Inflammatory macrophage treated with lipopolysaccharide for 1 hour (primary cell): ENCODE measurements at places on chromosomes 16 and 17.

- no peak for DNase-seq
Measured at GRCh38 chr17:61155590-61156237, 243.9 kb upstream of the TBX2 start.

GRCh38 chr16:72210555-72210954 lies 38.6 kb upstream of the PMFBP1 start:
- DNase-seq: peak; percentile 68

GRCh38 chr17:42530952-42531454 lies 5.0 kb upstream of the NAGLU start:
- no peak for DNase-seq

DNA sequence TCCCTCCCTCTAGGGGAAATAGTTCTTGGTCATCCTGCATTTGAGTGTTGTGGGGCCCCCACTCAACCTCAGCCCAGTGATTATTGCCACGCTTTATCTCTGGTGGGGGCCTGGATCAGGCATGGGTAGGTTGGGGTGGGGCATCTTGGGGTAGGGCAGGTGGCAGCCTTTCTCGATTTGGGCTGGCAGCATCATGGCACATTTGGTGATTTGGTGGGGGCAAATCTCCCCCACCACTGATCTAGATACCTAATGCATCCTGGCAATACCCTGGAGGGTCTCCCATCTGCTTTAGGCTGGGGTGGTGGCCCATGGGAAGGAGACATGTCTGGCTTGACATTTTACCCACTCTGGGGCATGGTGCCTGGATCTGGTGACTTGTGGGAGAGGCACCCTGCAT lies 40.2 kb downstream of the NLRP1 start:
- DNase-seq: no peak

- DNase-seq: no peak
Measured at GRCh38 chr16:3819746-3820724, 60.5 kb downstream of the CREBBP start.

DNA sequence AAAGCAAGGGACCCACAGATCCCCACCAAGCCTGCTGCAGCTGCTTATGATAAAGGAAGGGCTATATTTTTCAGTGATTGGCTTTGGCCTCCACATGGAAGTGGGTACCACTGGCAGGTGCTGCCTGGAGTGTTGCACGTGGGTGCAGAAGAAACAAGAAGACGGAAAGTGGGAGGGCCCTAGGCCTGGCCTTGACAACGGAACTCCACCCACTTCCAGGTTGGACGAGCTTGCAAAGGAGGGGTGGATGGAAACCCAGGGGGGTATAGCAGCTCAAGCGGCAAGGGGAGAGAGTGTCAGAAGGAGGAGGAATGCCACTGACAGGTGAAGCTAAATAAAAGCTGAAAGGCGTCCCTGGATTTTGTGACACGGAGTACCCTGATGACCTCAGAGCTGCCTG lies 20.3 kb downstream of the TRIM25 start:
- no peak for DNase-seq

DNA sequence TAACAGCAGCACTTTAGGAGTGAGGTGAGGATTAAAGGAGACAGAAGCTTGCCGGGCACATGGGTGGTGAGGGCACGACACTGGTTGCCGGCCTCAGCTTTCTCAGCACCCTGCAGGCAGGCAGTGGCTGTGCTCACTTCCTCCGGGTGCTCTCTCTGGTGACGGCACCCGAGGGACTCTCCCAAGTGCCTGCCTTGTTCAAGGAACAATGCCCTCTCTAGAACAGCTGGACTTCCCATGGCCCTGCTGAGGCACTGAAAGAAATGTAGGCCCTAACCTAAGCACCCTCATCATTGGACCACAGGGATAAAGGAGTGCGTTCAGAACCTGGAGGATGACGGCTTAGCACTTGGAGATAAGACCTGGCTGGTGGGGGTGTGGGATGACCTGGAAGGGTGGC lies 72.7 kb downstream of the N4BP1 start:
- peak; percentile 91 for DNase-seq

GRCh38 chr16:70692130-70692872 lies 6.4 kb upstream of the MTSS2 start:
- DNase-seq: no peak

DNA sequence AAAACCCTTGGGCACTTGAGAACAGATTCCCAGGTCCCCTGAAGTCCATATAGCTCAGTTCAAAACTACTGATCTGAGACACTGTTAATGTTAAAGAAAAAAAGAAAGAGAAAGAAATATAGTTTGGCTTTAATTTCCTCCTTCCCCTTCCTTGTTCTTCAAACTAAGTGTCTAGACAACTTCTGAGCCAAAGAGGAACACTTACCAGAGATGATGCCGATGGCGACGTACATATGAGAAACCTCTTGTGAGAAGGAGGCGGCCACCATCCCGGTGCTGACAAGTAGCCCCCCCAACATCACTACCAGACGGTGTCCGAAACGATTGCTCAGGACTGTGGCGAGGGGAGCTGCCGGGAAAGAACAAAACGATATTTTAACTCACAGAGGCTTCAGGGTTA lies 17.2 kb downstream of the SLC16A6 start:
- DNase-seq: no peak

DNA sequence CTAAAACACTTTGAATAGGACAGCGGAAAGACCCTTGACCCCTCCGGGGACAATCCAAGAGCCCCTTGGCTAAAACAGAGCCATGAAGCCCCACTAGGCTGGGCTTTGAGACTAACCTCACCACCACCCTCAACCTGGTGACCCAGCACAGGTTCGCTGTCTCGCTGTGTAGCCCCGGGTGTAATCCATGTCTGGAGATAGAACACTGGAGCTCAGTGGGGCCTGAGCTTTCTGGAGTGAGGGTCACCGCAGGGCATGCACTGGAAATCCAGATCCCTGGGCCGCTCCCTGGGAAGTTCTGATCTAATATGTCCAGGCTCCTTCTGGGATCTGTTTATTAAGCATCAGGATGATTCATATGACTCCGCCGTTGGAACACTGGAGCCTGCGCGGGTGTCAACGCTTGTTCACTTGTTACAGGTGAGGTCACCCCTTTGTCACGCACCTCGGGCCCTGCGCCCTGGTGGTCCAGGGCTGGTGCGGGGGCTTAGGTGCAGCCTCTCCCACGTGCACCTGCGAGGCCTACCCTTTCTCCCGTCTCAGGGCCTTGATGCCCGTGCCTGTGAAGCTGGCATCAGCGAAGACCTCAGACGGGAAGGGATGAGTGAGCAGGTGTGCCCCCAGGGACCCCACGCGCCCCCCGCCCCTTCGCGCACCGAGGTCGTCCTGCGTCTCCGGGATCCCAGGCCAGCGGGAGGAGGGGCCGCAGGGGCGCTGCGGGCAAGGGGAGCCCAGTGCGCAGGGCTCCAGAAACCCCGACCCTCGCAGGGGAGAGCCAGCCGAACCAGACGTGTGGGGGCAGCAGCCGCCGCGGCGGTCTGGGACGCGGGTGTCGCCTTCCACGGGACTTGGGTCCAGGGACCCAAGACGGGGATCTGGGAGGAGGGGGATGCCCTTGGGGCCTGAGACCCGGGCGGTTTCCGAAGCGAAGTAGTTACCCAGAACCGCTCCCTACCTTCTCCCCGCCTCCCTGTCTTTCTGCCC lies 224.1 kb upstream of the FOXF1 start:
- no peak for DNase-seq

GRCh38 chr17:28492352-28493310 lies 13.5 kb upstream of the FOXN1 start:
- DNase-seq: no peak

DNA sequence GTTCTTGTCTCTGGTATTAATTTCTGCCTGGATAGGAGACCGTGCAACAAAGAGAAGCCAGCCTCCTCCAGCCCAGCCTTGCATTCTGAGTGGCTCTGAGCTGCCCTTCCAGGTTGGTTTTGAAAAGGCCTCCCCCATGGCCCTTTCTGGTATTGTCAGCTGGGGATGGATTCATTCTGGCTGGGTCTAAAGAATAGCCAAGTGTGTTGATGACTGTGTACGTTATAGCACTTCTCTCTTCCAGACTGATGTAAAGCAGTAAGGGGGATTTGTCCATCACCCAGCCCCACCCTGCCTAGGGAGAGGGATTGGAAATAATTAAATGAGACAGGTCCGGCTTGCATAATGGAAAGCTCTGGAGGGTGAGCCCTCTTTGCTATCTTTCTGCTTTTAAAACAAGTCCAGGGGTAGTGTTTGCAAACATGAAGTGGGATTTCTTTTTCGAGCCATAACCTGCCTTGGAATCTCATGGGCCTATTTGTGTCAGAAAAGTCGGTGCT lies 146.4 kb downstream of the MSI2 start:
- DNase-seq: no peak

DNA sequence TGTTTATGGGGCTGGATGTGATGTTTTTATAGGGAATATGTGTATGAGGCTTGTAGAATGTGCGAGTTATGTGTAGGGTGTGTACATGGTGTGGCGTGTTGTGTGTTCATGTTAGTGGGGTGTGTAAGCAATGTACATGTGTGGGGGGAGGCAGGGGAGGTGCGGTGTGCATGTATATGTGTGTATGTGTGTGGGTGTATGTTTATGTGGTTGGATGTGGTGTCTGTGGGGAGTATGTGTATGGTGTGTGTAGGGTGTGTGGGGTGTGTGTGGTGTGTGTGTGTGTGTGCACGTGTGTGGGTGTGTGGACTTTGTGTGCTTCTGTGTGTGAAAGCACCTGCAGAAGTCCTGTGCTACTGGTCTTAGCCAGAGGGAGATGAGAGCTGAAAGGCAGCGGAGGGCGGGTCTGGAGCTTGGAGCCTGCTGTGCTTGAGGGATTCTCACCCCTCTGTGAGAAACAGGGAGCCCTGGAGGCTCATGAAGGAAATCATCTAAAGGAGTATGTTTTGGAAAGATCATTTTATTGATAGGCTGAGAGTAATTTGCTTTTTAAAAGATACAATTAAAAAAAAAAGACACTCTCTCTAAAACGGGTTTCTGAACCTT lies 222.7 kb downstream of the HS3ST4 start:
- no peak for DNase-seq

GRCh38 chr17:72840019-72840418 lies 252.5 kb downstream of the SLC39A11 start:
- DNase-seq: no peak

DNA sequence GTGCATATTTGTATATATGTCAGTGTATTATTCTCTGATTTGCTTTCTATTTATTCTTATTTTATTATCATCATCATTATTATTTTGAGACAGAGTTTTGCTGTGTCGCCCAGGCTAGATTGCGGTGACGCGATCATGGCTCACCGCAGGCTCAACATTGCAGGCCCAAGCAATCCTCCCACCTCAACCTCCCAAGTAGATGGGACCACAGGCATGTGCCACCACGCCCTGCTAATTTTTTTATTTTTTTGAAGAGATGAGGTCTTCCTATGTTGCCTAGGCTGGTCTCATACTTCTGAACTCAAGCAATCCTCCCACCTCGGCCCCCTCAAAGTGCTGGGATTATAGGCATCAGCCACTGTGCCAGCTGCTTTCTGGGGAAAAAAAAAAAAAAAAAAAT lies 8.4 kb upstream of the ARHGAP17 start:
- no peak for DNase-seq

GRCh38 chr16:89407925-89408300 lies 82.4 kb downstream of the ANKRD11 start:
- no peak for DNase-seq

DNA sequence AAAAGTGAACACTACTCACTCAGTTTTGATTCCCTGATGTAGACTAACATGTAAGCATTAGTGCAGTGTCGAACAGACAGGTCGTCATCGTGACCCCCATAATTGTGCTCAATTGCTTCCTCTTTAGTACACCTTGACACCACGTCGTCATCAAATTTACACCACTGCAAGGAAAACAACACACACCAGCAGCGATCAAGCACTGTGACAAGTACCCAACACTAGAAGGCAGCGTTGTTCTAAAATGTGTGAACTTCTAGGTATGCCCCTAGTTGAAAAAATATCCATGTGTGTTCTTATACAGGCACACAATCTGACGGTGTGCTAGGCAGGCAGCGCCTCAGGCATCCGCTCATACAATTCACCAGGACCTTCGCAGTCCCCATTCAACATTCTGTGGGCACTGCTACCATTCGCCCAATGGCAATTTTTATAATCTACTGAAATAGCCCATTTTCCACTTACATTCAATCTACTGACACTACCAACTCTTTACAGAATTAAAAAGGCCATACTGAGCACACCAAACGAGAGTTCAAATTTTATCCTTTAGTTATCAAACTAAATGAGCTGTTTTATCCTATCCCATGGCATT lies 23.1 kb downstream of the LITAFD start:
- DNase-seq: no peak

DNA sequence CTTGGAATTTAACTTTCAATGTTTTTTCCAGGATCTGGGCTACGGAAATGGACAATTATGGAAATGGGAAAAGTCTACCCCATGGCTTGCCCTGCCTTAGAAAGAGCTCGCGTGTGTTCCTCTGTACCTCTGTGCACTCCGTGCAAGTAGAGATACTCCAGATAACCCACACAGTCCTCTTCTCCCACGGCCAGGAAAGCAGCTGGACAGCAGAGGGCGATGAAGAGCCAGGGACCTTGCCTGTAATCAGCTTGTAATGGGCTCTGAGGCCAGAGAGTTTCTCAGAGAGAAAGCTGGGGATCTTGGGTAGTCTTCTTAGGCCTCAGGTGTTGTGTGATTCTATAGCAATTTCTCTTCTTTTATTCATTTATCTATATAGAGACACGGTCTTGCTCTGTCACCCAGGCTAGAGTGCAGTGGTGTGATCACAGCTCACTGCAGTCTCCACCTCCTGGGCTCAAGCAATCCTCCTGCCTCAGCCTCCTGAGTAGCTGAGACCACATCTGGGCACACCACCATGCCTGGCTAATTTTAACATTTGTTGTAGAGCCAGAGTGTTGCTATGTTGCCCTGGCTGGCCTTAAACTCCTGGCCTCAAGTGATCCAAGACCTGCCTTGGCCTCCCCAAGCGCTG lies 2.4 kb upstream of the SOCS7 start:
- peak; percentile 94 for DNase-seq
